ENCODE measurements at places on chromosomes 3 and 15. TPM values are rescaled to one million over a fixed set of nuclear protein-coding genes. Genes with fewer than 3 reads are reported as not detected.

DNA sequence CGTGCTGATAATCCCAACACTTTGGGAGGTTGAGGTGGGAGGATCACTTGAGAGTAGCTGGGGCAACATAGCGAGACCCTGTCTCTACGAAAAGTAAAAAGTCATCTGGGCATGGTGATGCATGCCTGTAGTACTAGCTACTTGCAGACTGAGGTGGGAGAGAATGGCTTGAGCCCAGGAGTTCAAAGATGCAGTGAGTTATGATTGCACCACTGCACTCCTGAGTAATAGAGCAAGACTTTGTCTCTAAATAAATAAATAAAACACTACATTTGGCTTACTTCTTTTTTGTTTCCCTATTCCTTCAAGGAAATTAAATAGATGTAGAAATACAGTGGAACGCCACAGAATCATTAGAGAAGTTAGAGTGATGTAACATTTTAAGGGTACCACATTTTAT lies 20.1 kb upstream of the LDHAL6B start:
- H3K27me3 ChIP-seq, result no peaks in the 10 kb centered on the region
- no peak overlapping the region for H3K27ac ChIP-seq
- peaks cover 87% of the 10 kb centered on the region for H3K36me3 ChIP-seq
- no peak for DNase-seq
- H3K4me3 ChIP-seq, result no peak overlapping the region

DNA sequence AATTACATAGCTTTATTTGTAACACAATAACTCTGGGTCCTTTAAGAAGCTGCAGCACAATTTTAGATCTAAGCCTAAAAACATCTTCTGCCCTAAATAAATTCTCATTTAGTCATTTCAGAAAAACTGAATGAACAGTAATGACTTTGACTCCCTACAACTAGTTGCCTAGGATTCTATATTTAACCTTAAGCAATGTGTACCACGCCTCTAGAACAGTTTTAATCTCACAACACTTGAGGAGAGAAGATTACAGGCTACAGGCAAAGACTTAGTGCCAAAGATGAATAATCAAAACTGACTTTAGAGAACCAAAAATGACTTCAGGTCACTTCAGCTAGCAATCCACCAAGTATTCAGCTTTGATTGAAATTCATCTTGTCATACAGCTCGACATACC lies 192.8 kb downstream of the ULK4 start:
- H3K27me3 ChIP-seq, result no peaks in the 10 kb centered on the region
- H3K4me1 ChIP-seq, result no peaks in the 10 kb centered on the region
- no peak overlapping the region for H3K27ac ChIP-seq
- H3K4me3 ChIP-seq, result no peak overlapping the region

- no peak overlapping the region for H3K27ac ChIP-seq
- peaks cover 17% of the 10 kb centered on the region for H3K36me3 ChIP-seq
- no peak overlapping the region for H3K4me3 ChIP-seq
- no peaks in the 10 kb centered on the region for H3K27me3 ChIP-seq
- DNase-seq, result no peak
These were observed 58.9 kb downstream of the TMEM108 start for GRCh38 chr3:133096900-133097613.

GRCh38 chr15:64637412-64637811 lies 138.0 kb downstream of the RBPMS2 start:
- no peaks in the 10 kb centered on the region for H3K27me3 ChIP-seq
- H3K36me3 ChIP-seq, result peaks cover 7% of the 10 kb centered on the region
- no peak overlapping the region for H3K4me3 ChIP-seq
- no peak for DNase-seq
- peaks cover 11% of the 10 kb centered on the region for H3K4me1 ChIP-seq

Gene SLC51B
- total RNA-seq, result not detected

Gene TMEM158
- 29.1 TPM for total RNA-seq

Gene MYZAP
- total RNA-seq, result 0.72 TPM

Gene UROC1
- total RNA-seq, result not detected

Gene BCHE
- 1.4 TPM for total RNA-seq

Gene CPNE9
- total RNA-seq, result 3.8 TPM

Gene PRR20G
- total RNA-seq, result 0.26 TPM
